Left ventricle myocardium superior (tissue), 1 donor: ENCODE measurements at places on chromosomes 3 and 15.

- no peak for DNase-seq
Measured at GRCh38 chr15:68214838-68215254, 9.7 kb upstream of the CALML4 start.

- DNase-seq = no peak
Measured at GRCh38 chr15:65569728-65570127, 39.5 kb downstream of the HACD3 start.

- DNase-seq = no peak
Measured at GRCh38 chr3:41163006-41163405, 36.3 kb upstream of the CTNNB1 start.

GRCh38 chr3:194865061-194865460, 179.4 kb downstream of the FAM43A start:
- DNase-seq = no peak

GRCh38 chr3:183381179-183381578, 47.2 kb downstream of the MCF2L2 start:
- no peak for DNase-seq

- no peak for DNase-seq
Measured at GRCh38 chr3:30623351-30623750, 16.9 kb downstream of the TGFBR2 start.

- DNase-seq = no peak
Measured at GRCh38 chr3:188085584-188086560, 68.1 kb upstream of the LPP start.

DNA sequence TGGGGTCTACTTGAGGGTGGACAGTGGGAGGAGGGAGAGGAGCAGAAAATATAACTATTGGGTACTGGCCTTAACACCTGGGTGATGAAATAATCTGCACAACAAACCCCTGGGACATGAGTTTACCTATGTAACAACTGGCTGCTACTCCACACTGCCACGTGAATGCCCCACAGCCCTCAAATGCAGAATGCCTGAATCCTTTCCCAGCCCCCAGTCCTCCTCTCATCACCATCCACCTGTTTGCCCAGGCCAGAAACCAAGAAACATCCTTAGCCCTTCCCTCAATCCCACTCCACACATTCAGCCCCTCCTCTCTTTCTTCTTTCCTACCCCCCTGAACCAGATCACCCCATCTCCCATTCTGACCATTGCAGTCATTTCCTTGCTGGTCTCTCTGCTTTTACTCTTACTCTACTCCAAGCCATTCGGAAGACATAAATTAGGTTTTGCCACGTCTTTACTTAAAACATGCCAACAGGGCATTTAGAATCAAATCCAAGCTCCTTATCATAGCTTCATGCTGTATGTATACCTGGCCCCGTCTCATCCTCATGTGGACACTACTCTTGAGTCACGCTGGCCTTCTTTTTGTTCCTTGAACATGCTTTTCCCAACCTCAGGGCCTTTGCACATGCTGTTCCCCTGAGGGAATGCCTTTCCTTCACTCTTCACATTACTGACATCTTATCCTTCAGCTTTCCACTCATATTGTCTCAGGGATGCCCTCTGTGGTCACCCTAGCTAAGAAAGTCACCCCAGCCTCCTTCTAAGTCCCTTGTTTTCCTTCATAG, 137.5 kb upstream of the ABHD17C start:
- DNase-seq = no peak

DNA sequence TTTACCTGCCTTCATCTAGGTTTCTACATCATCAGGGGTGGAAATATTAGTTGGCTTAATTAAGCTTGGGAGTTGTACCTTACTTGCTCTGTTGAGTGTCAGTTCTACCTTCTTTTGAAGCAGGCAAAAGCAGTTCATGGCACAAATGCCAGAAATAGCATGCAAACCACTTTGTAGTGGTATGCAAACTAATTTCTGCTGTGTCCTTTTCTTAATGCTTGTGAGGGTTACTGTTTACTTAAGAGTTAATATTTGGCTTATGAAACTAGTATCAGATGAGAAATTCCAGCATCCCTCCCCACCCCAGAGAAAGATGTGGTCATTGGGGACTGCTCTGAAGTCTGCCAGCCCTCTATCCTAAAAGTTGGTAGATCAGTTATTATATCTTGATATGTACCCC, 7.1 kb downstream of the ATP2C1 start:
- DNase-seq = no peak

DNA sequence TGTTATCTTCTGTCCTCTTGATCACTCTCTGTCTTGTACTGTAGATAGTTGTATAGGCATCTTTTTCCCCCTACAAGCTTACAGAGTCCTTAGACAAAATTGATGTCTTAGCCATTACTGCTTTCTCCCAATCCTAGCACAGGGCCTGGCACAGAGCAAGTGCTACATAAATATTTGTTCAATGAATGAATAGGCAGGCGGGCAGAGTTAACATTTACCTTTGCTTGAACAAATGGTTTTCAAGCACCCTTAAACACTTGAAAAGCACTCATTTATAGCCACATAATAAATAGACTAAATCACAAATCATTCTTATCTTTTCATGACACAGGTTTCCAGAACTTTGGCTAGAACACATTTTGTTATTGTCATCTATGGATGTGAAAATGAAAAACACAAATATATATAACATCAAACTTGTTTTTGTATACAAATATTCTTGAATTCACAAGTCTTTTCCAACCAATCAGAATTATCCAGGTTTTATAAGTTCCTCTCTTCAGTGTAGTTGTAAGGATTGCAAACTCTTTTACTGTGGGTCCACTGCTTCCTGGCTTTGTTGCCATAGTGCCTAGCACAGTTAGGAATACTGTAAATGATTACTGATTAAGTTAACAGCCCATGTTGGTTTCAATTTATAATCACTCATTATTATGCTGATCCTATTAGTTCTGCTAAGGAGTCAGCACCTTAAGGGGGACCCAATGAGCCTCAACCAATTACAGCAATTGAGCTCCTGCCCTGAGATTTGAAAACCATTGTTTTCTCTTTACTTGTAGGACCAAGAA, 61.9 kb downstream of the ISL2 start:
- DNase-seq = no peak

GRCh38 chr15:42604894-42605744, 29.7 kb downstream of the STARD9 start:
- no peak for DNase-seq

DNA sequence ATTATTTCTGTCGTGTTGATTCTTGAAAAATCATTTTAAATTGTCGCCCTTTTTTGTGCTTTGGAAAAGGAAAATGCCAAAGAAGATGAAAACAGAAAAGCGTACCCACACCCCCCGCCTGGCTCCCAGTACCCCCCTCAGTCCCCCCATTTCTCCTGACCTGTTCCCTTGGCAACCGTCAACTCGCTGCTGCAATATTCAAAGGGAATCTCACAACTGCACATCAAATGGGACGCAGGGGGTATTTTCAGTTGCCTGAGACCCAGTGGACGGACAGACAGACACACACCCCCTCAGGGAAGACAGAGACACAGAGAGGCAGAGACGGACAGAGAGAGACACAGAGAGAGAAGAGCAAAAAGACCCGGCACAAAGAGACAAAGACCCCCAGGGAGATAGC, 83.5 kb upstream of the PRR20G start:
- no peak for DNase-seq

- DNase-seq = no peak
Measured at GRCh38 chr3:45943207-45943846, at the start of gene CXCR6. TSS of gene CXCR6 (plus strand) at chr3:45943464. CDS start at chr3:45946482, 3,018 bp downstream.

DNA sequence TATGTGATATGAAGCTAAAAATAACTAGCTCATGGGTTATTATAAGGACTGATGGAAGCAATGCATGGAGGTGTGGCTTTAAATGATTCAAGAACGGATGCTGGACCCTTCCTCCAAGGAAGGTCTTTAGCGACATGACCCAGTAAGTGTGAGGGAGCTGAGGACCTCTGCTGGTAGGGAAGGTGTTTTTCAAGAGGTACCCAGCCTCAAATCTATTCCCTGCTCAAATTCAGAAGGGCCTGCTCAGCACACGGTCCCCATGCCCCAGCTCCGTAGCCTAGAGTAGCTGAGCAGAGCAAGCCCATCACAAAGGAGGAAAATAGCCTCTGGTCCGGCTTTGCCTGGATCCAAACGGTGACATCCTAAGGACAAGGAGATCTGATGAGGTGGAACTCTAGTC, 266.2 kb upstream of the IGF1R start:
- no peak for DNase-seq

DNA sequence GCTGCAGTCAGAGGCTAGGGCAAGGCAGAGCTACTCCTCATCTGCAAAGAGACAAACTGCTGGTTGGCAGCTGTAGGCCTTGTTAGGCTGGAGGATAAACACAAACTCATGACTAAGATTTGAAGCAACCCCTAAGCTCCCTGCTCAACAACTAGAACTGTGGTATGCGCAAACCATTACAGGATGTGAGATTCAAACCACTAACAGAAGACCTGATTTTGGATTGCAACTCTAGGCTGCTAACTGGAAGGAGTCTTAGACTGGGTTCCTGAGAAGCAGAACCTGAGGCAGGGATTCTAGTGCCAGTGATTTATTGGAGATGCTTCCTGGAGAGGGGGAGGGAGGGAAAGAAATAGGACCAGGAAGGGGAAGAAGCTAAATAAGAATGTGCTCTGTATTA, 22.5 kb downstream of the CCR4 start:
- no peak for DNase-seq

GRCh38 chr3:33001889-33002288, 50.4 kb downstream of the CCR4 start:
- DNase-seq = no peak

DNA sequence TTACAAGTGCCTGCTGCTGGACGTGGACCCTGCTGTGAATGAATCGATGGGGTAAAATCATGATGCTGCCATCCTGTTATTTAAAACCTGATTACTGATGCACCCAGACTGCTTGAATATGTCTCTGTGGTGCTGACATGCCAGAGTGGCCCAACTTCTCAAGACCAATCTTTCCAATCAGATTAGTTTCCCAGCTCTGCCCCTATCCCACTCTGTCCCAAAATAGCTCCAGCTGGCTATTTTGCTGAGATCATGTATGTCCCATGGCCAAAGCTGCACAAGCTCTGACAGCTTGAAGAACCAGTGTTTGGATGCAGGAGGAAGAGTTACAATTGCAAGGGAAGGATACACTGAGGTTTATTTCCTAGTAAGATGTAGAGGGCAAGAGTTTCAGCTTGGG, 153.6 kb downstream of the TMEM108 start:
- DNase-seq = no peak

DNA sequence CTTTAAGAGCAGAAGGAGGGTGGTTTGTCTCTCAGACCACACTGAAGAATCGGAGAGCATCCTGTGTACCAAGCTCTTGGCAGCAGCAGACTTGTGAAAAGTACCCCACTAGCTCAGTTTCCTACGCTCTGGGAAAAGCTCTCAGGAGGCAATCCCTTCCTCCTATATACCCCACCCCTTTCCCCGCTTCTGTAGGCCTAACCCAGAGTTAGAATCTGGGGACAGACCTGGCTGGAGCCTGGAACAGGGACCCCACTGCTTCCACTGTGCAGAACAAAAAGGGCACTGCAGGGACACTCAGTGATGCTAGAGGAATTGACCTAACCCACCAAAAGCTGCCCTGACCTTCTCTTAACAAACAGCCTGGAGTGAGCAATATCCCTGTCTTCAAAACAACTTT, 70.0 kb upstream of the CCDC39 start:
- DNase-seq = no peak

DNA sequence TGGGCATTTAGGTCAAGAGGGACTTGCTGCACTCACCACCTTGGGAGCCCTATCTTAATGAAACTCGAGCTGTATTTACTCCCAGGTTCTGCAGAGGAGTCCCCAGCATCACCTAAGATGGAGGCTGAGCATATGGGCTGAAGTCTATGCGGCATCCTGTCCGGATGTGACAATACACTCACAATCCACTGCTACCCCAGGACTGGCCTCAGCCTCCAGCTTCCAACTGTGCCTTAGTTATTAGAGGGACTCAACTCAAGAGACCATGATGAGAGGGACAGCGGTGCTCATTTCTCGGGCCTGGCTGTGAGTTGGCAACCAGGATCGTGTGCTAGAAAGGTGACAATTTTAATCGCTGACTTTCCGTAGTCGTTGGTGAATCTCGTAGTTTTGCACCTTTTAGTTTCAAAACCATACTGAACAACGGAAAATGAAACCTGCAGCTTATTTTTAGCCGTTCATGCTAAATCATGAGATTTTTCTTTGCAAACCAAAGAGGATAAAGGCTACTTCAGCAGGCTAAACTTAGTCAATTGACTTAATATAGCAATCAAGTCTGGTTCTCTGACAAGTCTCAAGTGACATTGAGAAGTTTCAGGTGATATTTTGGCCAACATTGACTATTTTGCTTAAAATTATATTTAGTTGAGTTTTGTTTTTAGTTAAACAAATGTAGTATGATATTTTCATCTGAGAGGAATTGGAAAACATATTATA, 11.1 kb downstream of the ZBTB38 start:
- no peak for DNase-seq

DNA sequence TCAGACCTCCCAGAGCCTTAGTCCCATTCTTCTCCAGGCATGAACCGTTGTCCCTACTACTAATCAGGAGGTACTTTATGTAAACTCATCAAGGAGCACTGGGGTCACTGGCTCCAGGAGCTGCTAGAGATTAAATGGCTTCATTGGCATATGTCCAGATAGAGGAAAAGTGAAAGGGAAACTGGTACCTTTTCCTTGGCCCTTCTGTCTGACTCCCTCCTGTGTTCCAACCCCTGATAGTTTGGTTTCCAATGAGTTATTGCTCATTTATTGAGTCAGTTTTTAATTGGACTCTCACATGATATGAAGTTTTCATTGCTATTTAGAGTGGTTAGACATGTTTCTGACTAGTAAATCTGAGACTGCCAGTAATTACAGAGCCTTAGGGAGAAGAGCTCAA, 130.5 kb upstream of the BFSP2 start:
- DNase-seq = no peak

- DNase-seq = no peak
Measured at GRCh38 chr3:188133219-188133618, 20.7 kb upstream of the LPP start.

- no peak for DNase-seq
Measured at GRCh38 chr15:22968366-22968765, 11.8 kb downstream of the CYFIP1 start.

GRCh38 chr3:71348001-71348632, 235.4 kb downstream of the FOXP1 start:
- DNase-seq = no peak

DNA sequence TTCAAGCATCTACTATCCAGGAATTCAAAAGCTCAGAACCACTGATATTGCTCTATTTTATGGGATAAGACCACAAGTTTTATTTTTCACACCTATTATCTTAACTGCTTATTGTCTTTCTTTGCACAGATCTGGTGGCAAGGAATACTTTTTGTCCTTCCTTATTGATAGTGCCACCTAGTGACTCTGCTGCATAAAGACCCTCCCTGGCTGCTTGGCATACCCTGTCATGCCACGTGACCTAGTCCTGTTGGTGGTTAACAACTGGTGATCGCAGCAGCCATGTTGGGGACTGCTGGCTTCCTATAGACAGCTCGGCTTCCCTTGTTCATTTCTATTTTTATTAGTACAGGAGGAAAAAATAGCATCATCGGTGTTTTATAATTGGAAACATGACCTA, 236.3 kb downstream of the MEX3B start:
- DNase-seq = no peak
